ENCODE measurements at places on chromosomes 16 and 17.

DNA sequence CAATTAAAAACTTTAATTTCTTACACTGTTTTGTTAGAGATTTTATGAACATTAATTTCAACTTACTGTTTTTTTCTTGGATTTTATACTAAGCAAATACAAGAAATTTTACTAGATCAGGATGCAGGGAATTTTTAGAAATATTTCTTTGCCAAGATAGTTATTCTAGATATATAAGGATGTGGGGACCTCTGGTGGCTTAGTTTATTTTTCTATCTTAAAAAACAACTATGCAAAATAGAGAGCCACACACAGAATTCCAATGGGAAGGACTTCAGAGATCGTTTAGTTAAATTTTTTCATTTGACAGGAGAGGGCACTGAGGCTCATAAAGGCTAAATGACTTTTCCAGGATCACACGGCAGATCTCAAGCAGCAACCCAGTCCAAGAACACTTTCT, 23.0 kb upstream of the CAPNS2 start:
- no peak for DNase-seq

DNA sequence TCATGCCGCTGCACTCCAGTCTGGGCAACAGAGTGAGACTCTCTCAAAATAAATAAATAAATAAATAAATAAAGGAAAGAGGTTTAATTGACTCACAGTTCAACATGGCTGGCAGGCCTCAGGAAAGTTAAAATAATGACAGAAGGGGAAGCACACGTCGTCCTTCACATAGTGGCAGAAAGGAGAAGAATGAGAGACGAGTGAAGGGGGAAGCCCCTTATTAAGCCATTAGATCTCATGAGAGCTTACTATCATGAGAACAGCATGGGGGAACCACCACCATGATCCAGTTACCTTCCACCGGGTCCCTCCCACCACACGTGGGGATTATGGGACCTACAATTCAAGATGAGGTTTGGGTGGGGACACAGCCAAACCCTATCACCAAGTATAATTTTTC, 54.5 kb downstream of the PAFAH1B1 start:
- no peak for DNase-seq

GRCh38 chr16:88318521-88318920, 64.2 kb upstream of the ZNF469 start:
- no peak for DNase-seq

DNA sequence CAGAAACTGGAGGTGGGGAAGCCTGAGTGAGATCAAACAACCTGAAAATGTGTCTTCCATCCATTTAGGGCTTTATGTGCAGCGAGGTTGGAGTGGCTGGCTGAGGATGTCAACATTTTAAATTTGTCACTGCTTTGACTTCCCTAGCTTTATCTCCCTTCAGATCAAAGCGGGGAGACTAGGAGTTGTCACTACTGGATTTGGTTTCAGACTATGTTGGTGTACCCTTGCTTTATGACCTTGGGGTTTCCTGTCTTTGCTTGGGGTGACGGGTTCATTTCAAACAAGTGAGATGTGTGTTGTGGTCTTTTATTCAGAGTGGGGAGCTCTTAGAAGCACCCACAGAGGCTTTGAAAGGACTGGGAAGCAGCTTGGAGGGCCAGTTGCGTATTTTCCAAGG, 25.6 kb downstream of the MSI2 start:
- DNase-seq: no peak

DNA sequence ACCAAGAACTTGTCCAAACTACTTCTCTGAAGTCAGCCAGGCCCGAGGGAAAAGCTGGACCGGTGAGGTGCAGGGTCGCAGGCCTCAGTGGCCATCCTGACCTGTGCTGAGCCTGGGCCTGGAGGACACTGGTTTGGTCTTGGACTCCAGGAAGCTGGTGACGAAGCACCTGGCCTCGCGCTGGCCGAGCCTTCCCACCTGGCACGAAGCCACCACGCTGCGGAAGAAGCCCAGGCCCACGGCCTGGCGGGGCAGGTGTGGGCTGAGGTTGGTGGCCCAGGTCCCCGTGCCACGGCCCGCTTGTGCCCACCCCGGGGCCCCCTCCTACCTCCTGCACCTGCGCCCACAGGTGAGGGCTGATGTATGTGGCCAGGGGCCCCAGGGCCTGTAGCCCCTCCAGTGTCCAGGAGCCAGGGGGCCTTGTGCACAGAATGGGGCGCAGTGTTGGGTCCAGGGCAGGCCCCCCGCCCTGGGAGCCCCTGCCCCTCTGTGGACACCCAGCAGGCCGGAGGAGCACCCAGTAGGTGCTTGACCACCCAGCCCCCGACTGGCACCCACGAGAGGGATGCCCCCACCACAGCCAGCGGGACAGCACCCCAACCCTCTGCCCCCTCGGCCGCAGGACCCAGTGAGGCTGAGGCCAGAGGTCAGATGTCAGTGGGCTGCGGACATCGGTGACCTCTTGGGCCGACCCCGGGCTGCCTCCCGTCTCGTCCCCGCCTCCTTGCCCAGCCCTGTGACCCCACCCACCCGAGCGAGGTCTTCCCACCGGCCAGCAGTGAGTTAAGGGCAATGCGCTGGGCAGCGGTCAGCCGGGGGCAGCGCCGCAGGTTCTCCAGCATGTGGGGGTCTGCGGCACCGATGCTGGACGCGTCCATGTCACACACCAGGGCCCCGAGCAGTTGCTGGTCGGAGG, 13.8 kb downstream of the MSLN start:
- no peak for DNase-seq
